ENCODE measurements at places on chromosomes 5 and 9.
A peak's percentile ranks its signal among the peaks of the same experiment; 100 is the strongest.

DNA sequence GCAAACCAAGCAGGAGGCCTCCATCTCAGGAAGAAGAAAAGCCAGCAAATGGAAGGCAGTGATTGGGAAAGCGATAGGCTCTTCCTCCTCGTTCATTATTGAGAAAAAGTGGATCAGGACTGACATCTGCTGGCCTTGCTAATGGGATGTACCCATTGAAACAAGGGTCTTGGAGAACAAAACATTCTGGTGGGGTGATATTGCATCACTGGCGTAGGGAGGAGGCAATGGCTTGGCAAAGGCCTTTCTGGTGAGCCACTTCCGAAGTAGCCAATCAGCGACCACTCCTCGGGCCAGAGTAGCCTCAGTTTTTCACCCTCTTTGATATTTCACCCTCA lies 86.7 kb upstream of the NFIB start:
- DNase-seq, result peak; percentile 36

GRCh38 chr5:79798893-79799590 lies 109.4 kb downstream of the CMYA5 start:
- DNase-seq, result no peak

GRCh38 chr5:173721601-173722232 lies 105.3 kb upstream of the BOD1 start:
- DNase-seq, result no peak

DNA sequence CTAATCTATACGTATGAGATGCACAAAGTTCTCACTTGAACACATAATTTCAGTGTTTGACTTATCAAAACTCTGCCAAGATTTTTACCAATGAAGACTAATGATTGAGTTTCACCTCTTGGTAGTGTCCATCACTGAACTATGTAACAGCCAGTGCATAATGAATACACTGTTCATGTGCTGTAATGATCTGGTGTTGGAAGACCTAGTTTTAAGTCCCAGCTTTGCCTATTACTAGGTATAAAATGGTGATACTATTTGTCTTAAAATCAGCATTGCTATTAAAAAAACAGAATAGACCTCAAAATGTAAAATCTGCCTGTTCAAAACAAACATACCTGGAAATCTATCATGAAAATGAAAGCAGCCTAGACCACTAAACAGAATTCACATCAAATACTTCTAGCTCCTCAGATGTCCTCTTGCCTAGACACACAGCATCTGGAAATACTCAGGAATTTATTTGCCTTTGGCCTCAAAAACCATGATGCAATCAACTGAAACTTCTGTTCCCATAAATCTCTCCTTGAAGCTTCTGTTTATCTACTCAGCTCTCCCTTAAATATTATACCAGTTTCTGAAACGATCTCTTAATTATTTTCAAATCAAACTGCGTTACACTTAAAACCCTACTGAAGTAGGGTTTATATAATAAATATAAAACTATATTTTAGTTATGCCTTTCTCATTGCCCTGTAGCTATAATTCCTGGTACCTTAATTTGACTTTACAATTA lies 38.1 kb downstream of the MRPS27 start:
- DNase-seq, result peak; percentile 86

GRCh38 chr5:64653766-64654560 lies 36.3 kb upstream of the SHISAL2B start:
- DNase-seq, result peak; percentile 73
